ENCODE measurements at places on chromosomes 5 and 9. TPM values are rescaled to one million over a fixed set of nuclear protein-coding genes. Genes with fewer than 3 reads are reported as not detected.

FBXL7 gene
- not detected for total RNA-seq

PCDHB10 gene
- not detected for total RNA-seq

SPATA31E1 gene
- not detected for total RNA-seq

DMRT3 gene
- not detected for total RNA-seq

PCDHGB7 gene
- 0.16 TPM for total RNA-seq

HAND1 gene
- not detected for total RNA-seq

TMC1 gene
- not detected for total RNA-seq

CPLANE1 gene
- total RNA-seq = 9.9 TPM

BICD2 gene
- 28.3 TPM for total RNA-seq

NTNG2 gene
- 10.8 TPM for total RNA-seq

CARTPT gene
- not detected for total RNA-seq

ENG gene
- total RNA-seq = 9.4 TPM
